ENCODE measurements at places on chromosomes 2 and 18. TPM values are rescaled to one million over a fixed set of nuclear protein-coding genes. Genes with fewer than 3 reads are reported as not detected.

Gene ANKRD23
- total RNA-seq, result 6.1 TPM

GRCh38 chr18:79597176-79597830 lies 82.3 kb upstream of the CTDP1 start:
- no peak for DNase-seq

Gene GAL3ST2
- total RNA-seq, result not detected

DNA sequence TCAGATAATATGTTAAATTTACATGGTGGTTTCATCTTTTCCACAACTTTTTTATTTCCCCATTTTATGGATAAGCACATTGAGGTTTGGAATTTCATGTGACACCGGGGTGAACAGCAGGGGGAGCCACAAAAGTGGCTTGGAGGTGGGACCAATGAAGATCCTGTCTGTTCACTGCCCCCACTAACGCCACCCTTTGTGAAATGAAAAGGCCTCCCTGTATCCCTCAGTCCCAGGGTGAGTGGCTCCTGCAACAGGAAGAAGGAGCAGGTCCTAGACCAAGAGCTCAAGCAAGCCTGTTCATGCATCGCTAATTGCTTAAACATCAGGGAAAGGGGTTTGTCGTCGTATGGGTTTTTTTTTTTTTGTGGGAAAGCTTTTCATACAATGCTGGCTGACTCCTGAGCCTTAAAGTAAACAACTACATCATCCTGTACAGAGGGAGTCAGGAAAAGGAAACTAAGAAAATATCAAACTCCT lies 267.8 kb upstream of the EPAS1 start:
- DNase-seq, result no peak

DNA sequence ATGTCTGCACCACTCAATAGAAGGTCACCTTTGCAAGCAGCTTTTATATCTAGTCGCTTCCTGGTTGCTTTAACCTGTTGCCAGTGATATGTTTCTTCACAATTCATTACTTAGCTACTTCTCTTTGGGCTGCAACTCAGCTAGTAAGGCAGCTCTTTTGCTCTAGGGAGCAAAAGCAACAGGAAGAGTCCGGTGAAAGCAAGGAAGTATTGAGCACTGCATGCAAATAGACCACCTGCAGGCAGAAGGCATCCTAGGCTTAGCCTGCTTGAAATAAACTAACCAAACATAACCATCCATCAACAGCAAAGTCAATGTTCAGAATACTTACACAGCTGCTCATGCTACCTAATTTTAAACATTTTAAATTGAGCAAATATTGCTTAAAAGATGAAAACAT lies 529.2 kb upstream of the LINC00305 start:
- no peak for DNase-seq
